Activated CD4-positive, alpha-beta T cell treated with anti-CD3 and anti-CD28 coated beads, Interleukin-2, amount 50 U/mL, for 1 hour (primary cell): ENCODE measurements at places on chromosomes 3 and 15.

- DNase-seq: no peak
These were observed 219.0 kb upstream of the LMCD1 start for GRCh38 chr3:8282541-8283165.

GRCh38 chr3:192914848-192915247 lies 2.8 kb downstream of the MB21D2 start:
- DNase-seq: no peak

DNA sequence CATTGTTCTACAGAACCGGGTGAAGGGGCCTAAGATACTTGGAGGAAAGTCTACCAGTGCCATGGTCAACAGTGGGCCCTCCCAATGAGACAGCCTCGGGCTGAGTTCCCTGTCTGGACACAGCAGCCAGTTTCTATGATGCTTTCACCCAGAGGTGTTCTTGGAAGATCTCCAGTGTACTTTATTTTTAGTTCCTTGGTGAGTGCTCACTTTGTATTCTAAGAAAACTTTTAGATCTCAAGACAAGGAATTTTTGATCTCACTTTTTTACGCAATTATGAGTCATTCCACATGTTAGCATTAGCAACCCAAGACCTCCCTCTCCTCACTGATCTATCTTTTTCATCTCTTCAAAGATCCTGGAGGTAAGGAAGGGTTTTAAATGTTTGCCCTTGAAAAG lies 287.7 kb downstream of the RORA start:
- no peak for DNase-seq

GRCh38 chr3:99023590-99024192 lies 122.2 kb upstream of the DCBLD2 start:
- no peak for DNase-seq

DNA sequence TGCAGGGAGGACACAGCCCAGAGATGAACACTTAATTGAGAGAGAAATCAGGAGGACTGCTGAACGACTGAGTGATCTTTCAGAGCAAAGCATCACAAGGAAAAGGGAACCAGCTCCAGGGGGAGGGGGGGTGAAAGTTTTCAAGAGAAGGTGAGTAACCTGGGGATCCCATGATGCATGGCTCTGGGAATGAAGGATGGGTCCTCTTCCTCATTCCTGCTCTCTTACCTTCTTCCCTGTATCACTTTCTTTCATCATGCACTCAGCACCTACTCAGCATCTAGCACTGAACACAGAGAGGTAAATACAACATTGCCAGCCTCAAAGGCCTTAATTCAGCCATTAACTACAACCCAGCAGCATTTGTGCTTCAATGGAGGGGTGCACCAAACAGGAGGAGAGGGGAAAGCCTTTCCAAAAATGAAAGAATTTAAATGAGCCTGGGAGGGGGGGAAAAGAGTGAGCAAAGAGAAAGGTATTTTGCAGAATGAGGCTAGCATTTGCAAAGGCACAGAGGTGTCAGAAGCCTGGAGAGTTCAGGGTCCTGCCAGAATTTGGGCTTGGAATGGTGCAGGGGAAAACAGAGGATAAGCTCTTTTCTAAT lies 427.4 kb downstream of the FOXP1 start:
- DNase-seq: no peak

- DNase-seq: no peak
These were observed 142.5 kb upstream of the EIF1B start for GRCh38 chr3:40166997-40167396.

GRCh38 chr3:64898941-64899340 lies 211.1 kb upstream of the ADAMTS9 start:
- no peak for DNase-seq

- no peak for DNase-seq
These were observed 139.0 kb downstream of the CTNNB1 start for GRCh38 chr3:41338276-41338675.

DNA sequence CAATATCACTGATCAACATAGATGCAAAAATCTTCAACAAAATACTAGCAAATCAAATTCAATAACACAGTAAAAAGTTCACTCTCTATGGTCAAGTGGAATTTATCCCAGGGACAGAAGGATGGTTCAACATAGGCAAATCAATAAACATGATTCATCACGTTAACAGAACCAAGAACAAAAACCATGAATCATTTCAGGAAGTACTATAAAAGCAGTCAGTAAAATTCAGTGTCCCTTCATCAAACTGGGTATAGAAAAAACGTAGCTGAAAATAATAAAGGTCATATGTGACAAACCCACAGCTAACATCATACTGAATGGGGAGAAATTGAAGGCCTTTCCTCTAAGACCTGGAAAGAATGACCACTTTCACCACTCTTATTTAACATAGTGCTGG lies 172.1 kb downstream of the POLR2M start:
- no peak for DNase-seq

DNA sequence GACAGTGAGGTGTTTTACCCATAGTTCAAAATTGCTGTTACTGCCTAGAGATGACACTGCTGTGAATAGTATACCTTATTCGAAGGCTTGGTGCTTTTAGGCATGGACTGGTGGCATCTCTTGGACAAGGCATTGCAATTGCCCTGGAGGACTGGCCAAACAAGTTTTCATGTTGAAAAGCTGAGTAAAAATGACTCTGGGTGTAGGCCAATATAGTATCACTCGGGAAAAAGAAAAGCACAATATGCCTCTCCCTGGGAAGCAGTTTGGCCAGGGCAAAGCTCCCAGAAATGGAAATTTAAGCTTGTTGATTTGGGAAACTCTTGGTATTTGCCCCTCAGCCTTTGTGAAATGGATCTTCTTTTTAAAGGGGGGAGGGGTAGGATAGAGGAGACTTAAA lies 54.8 kb downstream of the ZNF609 start:
- no peak for DNase-seq

DNA sequence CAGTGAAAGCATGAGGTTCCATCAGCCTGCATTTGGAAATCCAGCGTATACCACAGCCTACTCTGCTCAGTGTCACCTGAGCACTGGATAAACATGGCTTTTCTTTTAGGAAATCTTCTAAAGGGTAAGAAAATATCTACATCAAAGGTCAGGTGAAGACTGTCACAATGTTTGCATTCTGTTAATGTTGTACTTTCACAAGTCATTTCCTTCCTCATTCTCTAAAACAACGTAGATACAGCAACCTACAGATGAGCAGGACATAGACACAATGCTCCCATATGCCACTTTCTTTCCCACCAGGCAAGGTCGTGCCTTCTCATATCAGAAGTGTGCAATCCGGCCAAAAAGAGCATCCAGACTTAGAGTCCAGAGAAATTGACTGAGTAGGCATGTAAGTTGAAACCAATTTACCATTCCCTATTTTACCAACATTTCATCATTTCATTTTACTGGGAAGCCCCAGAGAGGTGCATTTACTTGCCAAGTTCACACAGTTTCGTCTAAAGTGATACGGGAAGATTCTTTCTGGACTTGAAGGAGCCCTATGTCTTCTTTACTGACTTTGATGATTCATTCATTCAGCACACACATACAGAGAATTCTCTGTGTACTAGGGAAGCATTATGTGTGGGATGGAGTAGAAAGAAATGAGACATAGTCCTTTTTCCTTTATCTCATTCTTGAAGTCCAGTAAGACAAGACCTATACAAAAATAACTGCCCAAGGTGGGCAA lies 30.6 kb upstream of the LPP start:
- DNase-seq: no peak

- no peak for DNase-seq
These were observed 254.2 kb upstream of the CDIN1 start for GRCh38 chr15:36325206-36325605.

- DNase-seq: no peak
These were observed 60.4 kb downstream of the MESD start for GRCh38 chr15:80929225-80929624.
